ENCODE measurements at places on chromosomes 3 and 15. TPM values are rescaled to one million over a fixed set of nuclear protein-coding genes. Genes with fewer than 3 reads are reported as not detected.

GRCh38 chr3:111882799-111883198 lies 23.7 kb downstream of the PHLDB2 start:
- no peak for DNase-seq

DNA sequence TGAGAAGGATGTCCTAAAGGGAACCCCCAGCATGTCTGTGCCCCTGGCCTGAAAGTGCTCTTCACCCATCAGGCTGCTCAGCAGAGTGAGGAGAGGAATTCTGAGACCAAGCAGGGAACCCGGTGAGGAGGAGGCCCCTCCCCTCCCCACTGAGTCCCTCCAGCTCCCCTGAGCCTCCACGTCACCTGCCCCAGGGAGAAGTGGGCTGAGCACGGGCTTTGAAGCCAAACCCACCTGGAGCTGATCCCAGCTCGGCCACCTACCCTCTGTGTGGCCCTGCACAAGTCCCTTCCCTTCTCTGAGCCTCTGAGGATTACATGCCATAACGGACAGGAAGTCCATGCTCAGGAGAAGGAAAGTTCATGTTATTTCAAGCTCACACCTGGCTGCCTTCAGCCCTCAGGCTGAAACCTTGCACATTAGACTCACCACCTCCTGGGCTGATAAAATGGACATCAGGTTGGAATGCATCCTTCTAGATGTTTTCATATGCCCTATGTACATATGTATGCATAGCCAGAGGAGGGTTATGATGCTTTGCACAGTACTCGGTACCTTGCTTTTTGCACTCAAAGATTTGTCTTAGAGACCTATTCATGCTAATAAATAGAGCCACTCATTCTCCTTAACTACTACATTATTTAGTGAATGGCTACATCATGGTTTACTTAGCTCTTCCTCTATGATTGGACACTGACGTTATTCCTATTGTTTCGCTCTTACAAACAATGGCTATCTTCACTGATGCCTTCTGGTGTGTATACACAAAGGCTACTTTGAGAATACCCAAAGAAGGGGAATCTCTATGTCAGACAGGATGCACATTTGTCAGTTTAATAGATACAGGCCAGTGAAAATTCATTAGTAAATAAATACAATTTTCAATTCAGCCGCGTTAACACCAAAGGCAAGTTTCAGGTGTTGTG lies 31.6 kb upstream of the GATA2 start:
- peak; percentile 23 for DNase-seq

GRCh38 chr3:45819543-45819942 lies 22.4 kb downstream of the LZTFL1 start:
- no peak for DNase-seq

DNA sequence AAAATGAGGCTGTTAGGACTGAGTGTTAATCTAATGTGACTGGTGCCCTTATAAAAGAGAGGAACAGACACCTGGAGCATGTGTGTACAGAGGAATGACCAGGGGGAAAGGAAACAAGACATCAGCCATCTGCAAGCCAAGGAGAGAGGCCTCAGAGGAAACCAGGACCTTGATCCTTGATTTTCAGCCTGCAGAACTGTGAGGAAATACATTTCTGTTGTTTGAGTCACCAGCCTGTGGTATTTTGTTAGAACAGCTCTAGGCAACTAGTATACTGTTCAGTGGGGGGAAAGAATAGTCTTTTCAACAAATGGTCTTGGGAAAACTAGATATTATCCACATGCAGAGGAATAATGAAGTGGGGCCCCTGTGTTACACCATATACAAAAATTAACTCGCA lies 80.6 kb downstream of the CCR1 start:
- no peak for DNase-seq

GRCh38 chr3:172323894-172324610 lies 124.2 kb downstream of the GHSR start:
- no peak for DNase-seq

GRCh38 chr3:130528120-130528519 lies 11.1 kb downstream of the COL6A6 start:
- DNase-seq: no peak

- DNase-seq: no peak
Observed at GRCh38 chr3:136920904-136921611, 36.7 kb upstream of the IL20RB start.

GRCh38 chr3:176632925-176633324 lies 564.4 kb downstream of the TBL1XR1 start:
- DNase-seq: no peak

GRCh38 chr15:65400760-65401610 lies 21.8 kb downstream of the IGDCC4 start:
- peak; percentile 77 for DNase-seq

- no peak for DNase-seq
Observed at GRCh38 chr3:9806688-9807589, 3.1 kb upstream of the TTLL3 start.

GRCh38 chr3:75101329-75102147 lies 487.1 kb upstream of the CNTN3 start:
- peak; percentile 29 for DNase-seq

GRCh38 chr3:16433701-16434151 lies 79.8 kb downstream of the RFTN1 start:
- no peak for DNase-seq

DNA sequence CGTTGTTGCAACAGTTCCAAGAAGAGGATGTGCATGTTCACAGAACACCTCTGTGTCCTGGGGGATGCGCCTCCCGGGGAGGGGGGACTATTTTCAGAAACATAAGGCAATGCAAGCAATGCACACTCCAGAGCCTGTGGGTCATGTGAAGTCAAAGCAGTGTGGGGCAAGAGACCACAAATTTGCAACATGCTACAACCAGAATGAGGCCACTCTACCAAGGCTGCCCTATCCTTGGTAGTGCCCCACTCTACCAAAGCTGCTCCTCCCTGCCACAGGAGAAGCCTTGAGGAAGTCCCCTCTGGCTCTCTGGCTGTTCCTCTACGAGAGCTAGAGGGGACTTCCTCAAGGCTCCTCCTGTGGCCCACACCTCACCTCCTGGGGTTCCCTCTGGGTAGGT lies 8.4 kb upstream of the NR2C2 start:
- DNase-seq: no peak

- DNase-seq: no peak
Observed at GRCh38 chr3:29156086-29156715, 124.7 kb upstream of the RBMS3 start.

DNA sequence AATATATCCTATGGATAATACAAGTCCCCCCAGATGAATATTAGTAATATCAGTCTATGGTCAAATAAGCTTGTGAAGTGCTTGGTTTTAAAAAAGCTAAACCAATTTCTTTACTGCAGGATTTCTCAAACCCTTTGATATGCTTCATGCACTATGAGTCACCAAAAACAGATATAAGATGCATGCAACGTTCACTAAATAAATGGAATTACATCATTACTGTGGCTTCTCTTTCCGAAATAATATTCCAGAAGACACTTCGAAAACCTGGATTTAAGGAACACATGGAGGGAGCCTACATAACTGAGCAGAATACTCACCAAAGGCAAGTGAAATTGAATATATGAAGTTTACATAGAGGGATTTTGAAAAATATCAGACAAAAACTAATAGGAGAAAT lies 126.3 kb upstream of the ABI3BP start:
- DNase-seq: no peak

GRCh38 chr3:177811835-177812234 lies 614.6 kb upstream of the TBL1XR1 start:
- DNase-seq: no peak

DNA sequence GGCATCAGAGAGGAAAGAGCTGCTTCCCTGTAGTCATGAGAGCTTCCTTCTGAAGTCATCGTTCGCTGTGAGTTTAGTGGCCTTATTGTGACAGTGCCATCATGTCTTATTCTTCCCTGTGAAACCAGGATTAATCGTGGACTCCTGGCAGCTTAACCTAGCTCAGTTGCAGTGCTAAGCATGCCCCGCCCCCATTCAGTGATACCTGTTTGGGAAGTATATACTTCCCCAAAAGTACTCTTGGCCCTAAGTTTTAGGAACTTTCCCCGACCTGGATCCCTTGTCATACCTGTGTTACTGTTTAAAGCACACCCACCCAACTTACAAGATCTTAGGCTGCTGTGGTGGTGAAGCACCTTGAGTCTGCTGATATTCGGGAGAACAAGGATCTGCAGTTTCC lies 32.1 kb upstream of the TIMP4 start:
- no peak for DNase-seq

Gene ZNF774
- total RNA-seq: 3.1 TPM

GRCh38 chr3:155185631-155186071 lies 105.5 kb downstream of the MME start:
- no peak for DNase-seq

- DNase-seq: no peak
Observed at GRCh38 chr3:140809316-140809715, 131.5 kb downstream of the TRIM42 start.

GRCh38 chr15:92901072-92901761 lies 1.1 kb downstream of the CHD2 start:
- no peak for DNase-seq

Gene CYP1A2
- total RNA-seq: not detected

Gene SAXO2
- 3.2 TPM for total RNA-seq

DNA sequence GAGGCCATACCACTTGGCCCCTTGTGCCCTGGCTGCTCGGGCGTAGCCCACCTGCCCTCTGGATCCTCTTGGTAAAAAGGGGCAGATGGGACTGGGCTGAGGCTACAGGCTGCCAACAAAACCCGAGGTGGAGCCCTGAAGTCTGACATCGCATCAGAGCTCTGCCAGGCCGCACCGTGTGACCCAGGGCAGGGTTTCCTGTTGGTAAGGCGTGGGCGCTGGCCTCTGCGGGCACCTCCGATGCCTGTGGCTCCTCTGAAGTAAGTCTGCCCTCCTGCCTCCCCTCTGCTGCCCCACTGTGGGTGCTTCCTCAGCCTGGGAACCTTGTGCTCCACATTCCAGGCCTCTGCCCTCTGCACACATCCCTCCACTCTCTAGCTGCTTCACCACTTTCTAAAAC lies 8.9 kb downstream of the CHDH start:
- DNase-seq: peak; percentile 24

- DNase-seq: no peak
Observed at GRCh38 chr15:84750583-84751092, 2.2 kb downstream of the ZNF592 start.

- DNase-seq: no peak
Observed at GRCh38 chr15:78732634-78733033, 78.6 kb downstream of the ADAMTS7 start.

DNA sequence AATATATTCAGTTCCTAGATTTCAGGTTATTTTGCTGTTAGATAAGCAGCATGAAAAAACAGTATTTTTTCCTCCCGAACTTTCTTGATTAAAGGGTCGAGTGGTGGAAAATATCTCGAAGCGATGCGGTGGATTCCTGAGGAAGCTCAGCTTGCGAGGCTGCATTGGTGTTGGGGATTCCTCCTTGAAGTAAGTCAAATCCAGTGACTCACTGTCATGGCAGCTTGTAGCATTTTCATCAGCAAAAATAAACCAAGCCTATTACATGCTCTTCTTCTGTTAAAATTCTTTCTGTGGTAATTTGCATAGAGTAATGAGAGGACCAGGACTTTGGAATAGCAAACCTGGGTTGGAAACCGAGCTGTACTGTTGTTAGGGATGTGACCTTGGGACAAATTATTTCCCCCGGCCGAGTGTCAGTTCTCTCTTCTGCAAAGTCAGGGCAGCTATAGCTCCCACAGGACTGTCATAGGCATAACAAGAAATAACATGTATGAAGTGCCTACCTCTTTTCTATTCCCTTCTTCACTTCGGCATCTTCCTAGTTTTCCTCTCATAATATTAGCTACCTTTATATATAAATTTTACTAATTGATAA lies 75.6 kb downstream of the UBP1 start:
- DNase-seq: no peak

DNA sequence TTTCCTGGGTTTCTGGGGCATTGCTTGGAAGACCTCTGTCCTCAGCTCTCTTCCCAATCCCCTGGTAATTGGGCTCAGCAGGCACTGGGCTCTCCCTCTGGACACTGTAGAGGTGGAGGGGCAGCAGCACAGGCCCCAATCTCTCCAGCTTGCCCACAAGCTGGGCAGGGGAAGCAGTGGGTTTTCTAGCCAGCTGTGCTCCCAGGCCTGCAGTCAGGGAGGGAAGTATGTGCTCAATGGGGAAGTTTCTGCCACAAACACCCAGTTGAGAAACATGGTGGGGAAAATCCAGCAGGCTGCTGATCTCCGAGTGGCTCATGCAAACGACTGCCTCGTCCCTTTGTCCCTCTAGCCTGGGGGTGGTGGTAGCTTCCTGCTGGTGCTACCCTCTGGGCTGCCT lies 12.8 kb upstream of the RFT1 start:
- DNase-seq: no peak

Gene ADGRG7
- not detected for total RNA-seq

GRCh38 chr3:186640473-186640818 lies 247 bp downstream of the FETUB start:
- no peak for DNase-seq

Gene BLM
- 2.8 TPM for total RNA-seq

DNA sequence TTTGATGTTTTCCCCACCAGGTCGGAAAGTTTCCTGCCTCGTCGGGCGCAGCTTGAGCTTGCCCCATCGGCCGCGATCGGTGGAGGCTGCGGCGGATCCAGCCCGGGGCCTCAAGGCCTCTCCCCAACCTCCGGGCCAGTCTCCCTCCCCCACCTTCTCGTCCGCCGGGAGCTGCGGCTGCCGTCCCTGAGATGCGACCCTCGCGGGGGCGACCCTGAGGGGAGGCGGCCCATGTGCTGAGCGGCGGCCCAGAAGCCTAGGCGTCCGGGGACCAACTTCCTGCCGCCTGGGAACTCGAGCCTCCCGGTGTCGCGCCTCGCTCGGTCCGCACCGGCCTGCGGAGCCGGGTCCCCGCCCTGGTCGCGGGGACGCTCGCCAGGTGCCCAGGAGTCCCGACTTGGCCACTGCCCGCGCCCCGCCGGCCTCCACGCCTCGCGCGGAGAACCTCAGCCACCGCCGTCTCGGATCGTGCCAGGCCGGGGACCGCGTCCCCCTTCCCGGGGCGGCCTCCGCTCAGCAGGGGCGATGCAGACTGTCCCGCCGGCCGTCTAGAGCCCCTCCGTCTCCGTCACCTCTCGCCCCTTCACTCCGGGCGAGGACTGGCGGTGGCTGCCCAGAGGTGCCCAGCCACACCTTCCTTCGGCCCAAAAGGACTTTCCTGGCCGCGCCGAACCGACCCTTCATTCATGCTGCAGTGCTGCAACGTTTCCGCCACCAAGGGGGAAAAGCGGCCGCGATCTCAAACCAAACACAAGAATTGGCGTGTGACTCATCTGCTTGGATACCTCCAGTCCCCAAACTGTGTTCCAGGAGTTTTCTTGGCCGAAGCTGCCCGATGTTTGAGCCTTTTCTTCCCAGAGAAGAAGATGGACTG lies 656 bp downstream of the SLMAP start:
- DNase-seq: peak; percentile 72

DNA sequence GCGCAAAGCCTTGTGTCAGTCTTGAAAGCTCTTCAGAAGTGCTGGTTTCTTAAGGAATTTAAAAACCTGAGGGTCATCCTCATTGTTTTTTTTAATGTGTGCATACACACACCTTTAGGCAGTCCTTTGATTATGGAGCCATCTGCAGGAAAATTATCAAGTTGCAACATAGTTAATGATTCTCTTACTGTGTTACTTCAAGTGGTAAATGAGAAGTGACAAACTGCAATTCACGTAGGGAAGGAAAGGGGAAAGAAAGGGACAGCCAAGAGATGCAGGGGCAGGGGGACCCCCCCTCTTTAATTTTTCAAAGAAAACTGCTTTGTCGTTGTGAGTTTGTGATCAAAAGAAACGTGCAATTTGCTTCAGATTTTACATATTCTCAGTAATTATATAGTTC lies 162.4 kb upstream of the CGNL1 start:
- no peak for DNase-seq

Gene SLC2A2
- total RNA-seq: 12.6 TPM

Gene OTOL1
- total RNA-seq: not detected

All from kidney (tissue), 22 donors.